ENCODE measurements at places on chromosomes 1 and 21. TPM values are rescaled to one million over a fixed set of nuclear protein-coding genes. Genes with fewer than 3 reads are reported as not detected.

The C1orf87 gene
- total RNA-seq = not detected

The GBP1 gene
- 83.7 TPM for total RNA-seq

The KIAA1614 gene
- total RNA-seq = 0.04 TPM

The OR6K6 gene
- not detected for total RNA-seq

The RNU1-2 gene
- 2,371 TPM for total RNA-seq

The CELA3A gene
- total RNA-seq = not detected

The BGLAP gene
- total RNA-seq = 3.2 TPM

The HORMAD1 gene
- total RNA-seq = not detected

The NUP210L gene
- total RNA-seq = 0.24 TPM

The CCDC185 gene
- not detected for total RNA-seq

The CFHR1 gene
- total RNA-seq = 0.24 TPM

The CYYR1 gene
- total RNA-seq = not detected

The MX2 gene
- 59.1 TPM for total RNA-seq

The WNT2B gene
- total RNA-seq = 0.32 TPM

The NOL9 gene
- total RNA-seq = 33.2 TPM

The MASP2 gene
- not detected for total RNA-seq

The TMED5 gene
- total RNA-seq = 37.6 TPM

The EFHD2 gene
- 90.4 TPM for total RNA-seq

The IFNAR1 gene
- total RNA-seq = 38.8 TPM

The CRYAA gene
- not detected for total RNA-seq

The NR1I3 gene
- total RNA-seq = not detected

The RGS16 gene
- 32.1 TPM for total RNA-seq

The LCE2B gene
- not detected for total RNA-seq

The DHRS3 gene
- 97.8 TPM for total RNA-seq

The GSTM1 gene
- total RNA-seq = 86.5 TPM

The CNKSR1 gene
- 2.9 TPM for total RNA-seq

The LCE2A gene
- not detected for total RNA-seq

The FNDC5 gene
- total RNA-seq = not detected

The GPR37L1 gene
- not detected for total RNA-seq

The PTPN7 gene
- 238 TPM for total RNA-seq

The FOXJ3 gene
- total RNA-seq = 48.8 TPM

The RNU1-1 gene
- 2,371 TPM for total RNA-seq

The BRDT gene
- not detected for total RNA-seq

The RIMS3 gene
- total RNA-seq = 3.0 TPM

The FAM72B gene
- total RNA-seq = 18.6 TPM

The NCAM2 gene
- total RNA-seq = not detected

The RCOR3 gene
- 52.1 TPM for total RNA-seq

The GBP5 gene
- 135 TPM for total RNA-seq

The IBA57 gene
- 8.8 TPM for total RNA-seq

The OLIG1 gene
- not detected for total RNA-seq

The S100A12 gene
- not detected for total RNA-seq

The NBPF6 gene
- total RNA-seq = not detected

The FNDC7 gene
- total RNA-seq = not detected

The VCAM1 gene
- total RNA-seq = not detected

The LRRC8C gene
- 50.4 TPM for total RNA-seq

The TTC34 gene
- total RNA-seq = 0.48 TPM

The TMEM59 gene
- 173 TPM for total RNA-seq

The INTS11 gene
- total RNA-seq = 122 TPM

The SLC44A3 gene
- total RNA-seq = not detected

The RAD54L gene
- total RNA-seq = 56.5 TPM

The SLAMF1 gene
- total RNA-seq = 121 TPM

The HMGN1 gene
- total RNA-seq = 398 TPM

The EXO1 gene
- total RNA-seq = 32.3 TPM

The HSPA6 gene
- 0.37 TPM for total RNA-seq

The TRIM63 gene
- total RNA-seq = not detected

The MXRA8 gene
- total RNA-seq = not detected

The FCAMR gene
- not detected for total RNA-seq

The CACNA1E gene
- total RNA-seq = not detected

The NES gene
- 0.05 TPM for total RNA-seq

The GRHL3 gene
- not detected for total RNA-seq
